Fibroblast of mammary gland (primary cell): ENCODE measurements at places on chromosomes 13 and 19.

GRCh38 chr19:38429811-38430156 lies 3.7 kb upstream of the RYR1 start:
- no peak for DNase-seq

GRCh38 chr13:28438598-28439334 lies 56.2 kb downstream of the FLT1 start:
- DNase-seq = no peak

DNA sequence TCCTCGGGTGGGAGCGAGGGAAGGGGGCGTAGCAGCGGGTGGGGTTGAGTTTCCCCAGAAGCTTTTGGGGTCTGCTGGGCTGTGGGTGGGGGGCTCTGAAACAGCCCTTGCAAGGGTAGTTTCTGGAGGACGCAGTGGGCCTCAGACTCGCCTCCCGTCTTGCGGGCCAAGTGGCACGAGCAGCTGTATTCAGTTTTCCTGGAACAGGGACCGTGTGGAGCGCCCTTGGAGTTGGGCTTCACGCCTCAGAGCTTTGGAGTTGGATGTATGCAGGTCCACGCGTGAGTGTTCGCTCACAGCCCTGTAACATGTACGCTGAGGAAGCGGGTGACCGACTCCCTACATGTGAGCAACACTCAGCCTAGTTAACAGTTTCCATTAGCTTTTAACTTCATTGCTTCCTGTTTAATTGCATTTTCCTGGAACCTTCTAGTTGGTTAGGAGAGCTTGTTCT lies 603 bp downstream of the TM9SF2 start:
- no peak for DNase-seq

GRCh38 chr13:34748073-34748472 lies 194.0 kb upstream of the NBEA start:
- peak; percentile 26 for DNase-seq

- peak; percentile 50 for DNase-seq
These were observed 18.1 kb downstream of the SLC7A1 start for GRCh38 chr13:29577136-29578051.

DNA sequence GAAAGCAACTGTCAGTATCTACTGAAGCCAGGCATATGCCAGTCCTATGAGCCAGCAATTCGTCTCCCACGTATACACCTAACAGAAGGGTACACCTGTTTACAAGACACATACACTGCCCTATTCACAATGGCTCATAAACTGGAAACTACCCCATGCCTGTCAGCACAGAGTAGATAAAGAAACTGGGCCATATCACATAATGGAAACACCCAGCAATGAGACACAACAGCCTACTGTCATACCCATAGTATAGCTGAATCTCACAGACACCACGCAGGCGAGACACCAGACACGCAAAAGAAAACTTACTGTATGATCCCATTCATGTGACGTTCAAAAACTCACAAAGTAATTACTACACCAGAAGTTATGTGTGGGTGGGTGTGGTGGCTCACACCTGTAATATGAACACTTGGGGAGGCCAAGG lies 15.7 kb downstream of the NOSIP start:
- DNase-seq = no peak

GRCh38 chr19:9868983-9869617 lies 34.0 kb downstream of the PIN1 start:
- DNase-seq = peak; percentile 23

- no peak for DNase-seq
These were observed at the start of gene PRR19 for GRCh38 chr19:42301646-42302203. Gene PRR19, plus strand, starts transcription at chr19:42302132. Its CDS starts 7,453 bp downstream, at chr19:42309585.

DNA sequence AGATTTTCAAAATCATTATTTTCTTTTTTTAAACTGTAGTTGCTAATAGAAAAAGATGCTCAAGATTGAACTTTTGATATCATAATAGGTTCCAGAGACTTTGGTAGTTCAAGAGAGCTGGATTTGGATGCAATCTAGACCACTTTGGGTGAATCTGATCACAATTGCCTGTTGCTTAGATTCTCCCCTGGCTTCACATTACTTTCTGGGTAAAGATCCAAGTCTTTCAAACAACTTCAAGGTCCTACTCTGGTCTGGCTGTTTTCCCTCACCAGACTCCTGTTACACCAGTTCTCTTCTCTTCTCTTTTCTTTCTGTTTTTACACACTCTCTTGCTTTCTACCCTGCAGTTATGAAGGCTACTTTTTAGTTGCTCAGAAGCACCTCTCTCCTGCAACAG lies 7.4 kb upstream of the SPRY2 start:
- DNase-seq = no peak

DNA sequence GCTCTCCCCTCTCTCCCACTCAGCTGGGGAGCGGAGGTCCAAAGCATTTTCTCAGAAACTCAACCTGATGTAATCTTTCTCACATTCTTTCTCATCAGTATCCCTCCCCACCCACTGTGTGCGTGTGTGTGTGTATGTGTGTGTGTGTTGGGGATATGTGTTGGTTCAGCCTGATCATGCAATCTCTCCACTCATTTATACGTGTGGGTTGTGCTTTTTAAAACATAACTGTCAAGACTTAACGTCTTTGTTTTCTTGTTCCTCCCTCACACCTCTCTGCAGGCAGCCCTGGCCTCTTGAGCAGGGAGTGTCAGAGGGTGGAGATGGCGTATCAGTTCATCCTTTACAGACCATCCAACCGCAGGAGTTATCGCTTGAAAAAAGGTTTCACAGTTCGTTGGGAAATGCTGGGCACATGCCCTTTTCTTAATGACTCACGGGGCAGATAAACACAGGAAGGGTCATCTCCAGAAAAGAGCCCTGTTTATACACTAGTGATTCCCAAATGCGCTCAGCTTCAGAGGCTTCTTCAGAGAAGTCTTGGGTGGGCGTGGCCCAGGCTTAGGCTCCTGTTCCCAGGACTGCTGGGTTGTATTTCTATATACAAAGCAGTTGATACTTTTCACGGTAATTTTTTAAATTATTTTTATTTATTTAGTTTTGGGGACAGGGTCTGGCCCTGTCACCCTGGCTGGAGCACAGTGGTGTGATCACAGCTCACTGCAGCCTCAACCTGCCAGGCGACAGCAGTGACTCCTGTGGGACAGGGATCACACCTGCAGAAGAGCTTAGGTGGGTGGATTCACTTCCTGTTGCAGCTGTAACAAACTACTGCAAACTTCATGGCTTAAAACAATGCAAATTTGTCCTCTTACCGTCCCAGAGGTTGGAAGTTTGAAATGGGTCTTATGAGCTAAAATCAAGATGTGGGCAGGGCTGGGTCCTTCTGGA lies 60.3 kb downstream of the CCDC70 start:
- DNase-seq = no peak

DNA sequence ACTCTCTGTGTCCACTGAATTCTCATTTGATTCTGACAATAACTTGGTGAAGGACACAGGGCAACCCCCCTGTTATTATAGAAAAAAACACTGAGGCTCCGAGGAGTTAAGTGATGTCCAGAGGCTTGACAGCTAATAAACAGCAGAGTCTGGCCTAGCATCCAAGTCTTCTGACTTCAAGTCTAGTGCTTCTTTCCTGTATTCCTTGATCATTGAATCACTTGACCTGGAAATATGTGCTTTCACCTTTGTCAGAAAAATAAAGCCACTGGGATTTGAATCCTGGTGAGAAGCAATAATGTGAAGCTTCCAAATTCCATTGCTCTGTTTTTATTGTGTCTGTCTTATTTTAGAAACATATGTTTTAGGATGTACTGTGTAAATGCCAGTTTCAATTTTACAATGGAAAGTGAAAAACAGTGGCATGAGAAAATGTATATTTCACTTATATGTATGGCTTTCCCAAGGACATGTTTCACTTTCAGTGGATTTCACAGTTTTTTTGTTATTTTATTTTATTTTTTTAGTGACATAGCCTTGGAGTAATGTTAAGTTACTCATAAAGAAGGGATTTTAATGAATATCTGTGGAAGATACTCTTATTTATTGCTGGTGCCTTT lies 190.2 kb downstream of the GPC6 start:
- no peak for DNase-seq

DNA sequence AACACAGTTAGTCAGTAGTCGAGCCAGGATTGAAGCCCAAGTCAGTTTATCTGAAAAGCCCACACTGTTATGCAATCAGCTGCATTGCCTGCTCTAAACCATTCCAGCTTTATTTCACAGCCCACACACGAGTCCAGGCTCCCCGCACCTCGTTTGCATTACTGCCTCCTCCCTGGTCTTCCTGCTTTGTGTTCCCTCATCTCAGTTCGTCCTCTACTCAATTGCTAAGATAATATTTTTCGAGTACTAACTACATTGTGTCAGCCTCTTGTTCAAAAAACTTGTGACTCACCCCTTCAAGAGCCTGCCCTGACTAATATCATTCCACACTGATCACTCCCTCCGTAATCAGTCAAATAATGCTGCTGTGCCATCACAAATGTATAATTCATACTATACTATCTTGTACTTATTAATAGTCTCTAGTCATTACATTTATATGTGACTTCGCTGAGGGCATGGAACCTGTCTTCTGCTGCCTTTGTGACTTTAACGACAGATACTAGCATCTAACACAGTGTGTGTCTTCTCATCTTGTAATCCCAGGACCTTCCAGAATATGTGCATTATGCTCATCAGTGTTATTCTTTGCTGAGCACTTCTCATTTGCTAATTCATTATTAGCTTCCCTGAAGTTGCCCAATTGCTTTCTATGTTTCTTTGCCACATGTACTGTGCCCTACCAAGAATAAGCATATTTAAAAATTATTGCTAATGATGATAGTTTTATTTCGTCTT lies 26.2 kb upstream of the WDFY2 start:
- peak; percentile 92 for DNase-seq

DNA sequence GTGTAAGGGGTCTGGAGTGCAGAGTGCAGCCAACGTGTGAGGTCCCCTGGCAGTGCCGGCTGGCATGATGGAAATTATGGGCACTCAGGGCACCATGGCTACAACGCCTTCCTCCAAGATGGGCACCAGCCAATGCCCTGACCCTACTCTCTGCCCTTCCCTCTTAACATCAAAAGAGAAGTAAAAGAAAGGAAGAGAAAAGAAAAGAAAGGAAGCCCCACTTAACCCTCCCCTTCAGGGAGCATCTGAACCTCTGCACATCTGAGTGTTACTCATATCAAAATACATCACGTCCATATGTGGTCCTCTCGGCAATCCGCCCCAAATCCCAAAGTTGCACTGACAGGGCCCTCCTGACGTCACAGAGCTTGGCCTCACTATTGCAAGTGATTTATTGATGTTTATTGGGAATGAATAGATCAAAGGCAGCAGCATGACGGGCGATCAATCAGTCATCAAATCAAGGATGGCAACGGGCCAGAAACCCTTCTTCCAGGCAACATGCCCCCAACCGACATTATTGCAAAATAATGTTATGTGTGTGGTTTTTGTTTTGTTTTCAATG lies 1.3 kb downstream of the TSHZ3 start:
- peak; percentile 96 for DNase-seq

- no peak for DNase-seq
These were observed 1.6 kb downstream of the SLC25A30 start for GRCh38 chr13:45416516-45417128.

- no peak for DNase-seq
These were observed 2.5 kb downstream of the ZC3H4 start for GRCh38 chr19:47111006-47111621.

- DNase-seq = no peak
These were observed 45.1 kb upstream of the SPRY2 start for GRCh38 chr13:80386002-80386401.

DNA sequence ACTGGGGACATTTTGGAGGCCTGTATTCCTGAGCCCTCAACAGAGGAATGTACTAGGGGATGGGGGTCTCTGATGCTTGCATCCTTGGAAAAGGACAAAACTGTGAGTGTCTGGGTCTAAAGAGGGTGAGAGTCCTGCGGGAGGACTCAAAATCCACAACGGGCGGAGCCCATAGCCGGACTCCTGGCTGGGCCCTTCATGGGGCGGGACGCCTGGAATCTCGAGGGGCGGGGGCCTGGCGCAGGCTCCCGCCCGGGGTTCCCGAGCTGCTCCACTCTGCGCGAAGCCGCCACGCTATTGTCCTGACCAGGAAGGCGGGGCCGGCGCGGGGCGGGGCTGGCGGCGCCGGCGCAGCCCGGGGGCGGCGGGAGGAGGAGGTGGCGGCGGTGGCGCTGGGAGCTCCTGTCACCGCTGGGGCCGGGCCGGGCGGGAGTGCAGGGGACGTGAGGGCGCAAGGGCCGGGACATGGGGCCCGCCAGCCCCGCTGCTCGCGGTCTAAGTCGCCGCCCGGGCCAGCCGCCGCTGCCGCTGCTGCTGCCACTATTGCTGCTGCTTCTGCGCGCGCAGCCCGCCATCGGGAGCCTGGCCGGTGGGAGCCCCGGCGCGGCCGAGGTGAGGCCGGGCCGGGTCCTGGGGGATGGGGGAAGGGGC lies at the start of gene APLP1:
Gene APLP1, plus strand, starts transcription at position 403 of the 651 bp plus-strand sequence. Its CDS starts 63 bp downstream, at position 466.
- DNase-seq = no peak

DNA sequence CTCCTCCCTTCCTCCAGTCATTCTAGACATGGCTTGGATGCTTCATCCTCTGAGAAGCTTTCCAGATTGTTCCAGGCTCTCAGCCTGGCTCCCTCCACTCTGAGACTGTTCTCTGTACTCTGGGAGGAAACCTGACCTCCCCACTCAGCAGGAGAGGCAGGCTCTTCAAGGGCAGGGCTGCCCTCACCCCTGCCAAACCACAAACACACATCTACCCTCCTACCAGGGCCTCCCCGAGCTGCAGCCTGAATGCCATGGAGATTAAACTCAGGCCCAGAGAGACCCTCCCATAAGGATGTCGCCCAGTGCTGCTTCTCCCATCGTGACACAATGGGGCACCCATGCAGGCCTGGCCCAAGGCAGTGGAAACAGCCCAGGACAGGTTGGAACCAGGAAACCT lies 16.2 kb downstream of the NUMBL start:
- DNase-seq = no peak

DNA sequence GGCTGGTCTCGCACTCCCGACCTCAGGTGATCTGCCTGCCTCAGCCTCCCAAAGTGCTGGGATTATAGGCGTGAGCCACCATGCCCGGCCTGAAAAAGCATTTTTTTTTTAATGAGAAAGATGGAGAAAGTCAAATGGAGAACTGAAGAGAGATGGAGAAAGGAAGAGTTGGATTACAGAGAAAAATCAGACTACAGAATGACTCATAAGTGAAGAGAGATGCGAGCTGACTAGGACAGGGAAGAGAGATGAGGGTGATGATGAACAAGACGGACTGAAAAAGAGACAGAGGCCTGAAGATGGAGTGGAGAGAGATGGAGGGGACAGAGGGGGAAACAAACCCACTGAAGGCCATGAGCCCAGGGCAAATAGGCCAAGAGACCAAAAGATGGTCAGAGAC lies 1.5 kb downstream of the DHX34 start:
- peak; percentile 34 for DNase-seq

GRCh38 chr13:71870100-71870499 lies 3.1 kb upstream of the DACH1 start:
- no peak for DNase-seq

- no peak for DNase-seq
These were observed 699.4 kb downstream of the SLITRK1 start for GRCh38 chr13:83182845-83183244.

GRCh38 chr19:10718205-10719196 lies 622 bp downstream of the DNM2 start:
- peak; percentile 26 for DNase-seq

GRCh38 chr13:23572836-23573235 lies 2.6 kb downstream of the TNFRSF19 start:
- DNase-seq = no peak

GRCh38 chr19:57302020-57302465 lies 18.2 kb upstream of the ZNF543 start:
- peak; percentile 97 for DNase-seq

GRCh38 chr13:78875792-78876580 lies 217.0 kb upstream of the OBI1 start:
- DNase-seq = no peak

GRCh38 chr19:45978156-45978555 lies 4.5 kb upstream of the NOVA2 start:
- DNase-seq = no peak

- DNase-seq = no peak
These were observed 54.0 kb downstream of the FLT1 start for GRCh38 chr13:28440774-28441504.

- no peak for DNase-seq
These were observed 574.2 kb downstream of the PCDH9 start for GRCh38 chr13:66655847-66656454.
